T-cell (primary cell): ENCODE measurements at places on chromosomes 3 and 15.

DNA sequence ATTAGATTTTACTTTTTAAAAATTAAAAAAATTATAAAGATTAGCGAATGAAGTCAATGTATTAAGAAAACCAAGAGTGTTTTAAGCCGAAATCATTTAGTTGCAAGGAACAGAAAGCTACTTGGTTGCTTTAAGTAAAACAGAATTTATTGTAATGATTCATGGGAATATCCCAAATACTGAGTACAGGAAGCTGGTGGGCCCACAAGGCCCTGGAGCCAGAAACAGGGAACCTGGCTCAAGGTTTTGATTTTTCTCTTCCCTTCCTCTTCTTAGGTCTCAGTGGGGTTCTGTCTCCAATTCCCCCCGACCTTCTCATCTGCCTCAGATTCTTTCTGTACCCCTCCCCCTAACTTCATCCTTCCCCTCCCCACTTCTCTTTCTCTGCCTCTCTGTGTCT lies 229.0 kb downstream of the TLE3 start:
- peaks cover 4% of the 10 kb centered on the region for H3K27me3 ChIP-seq
- no peaks in the 10 kb centered on the region for H3K36me3 ChIP-seq
- no peak for DNase-seq
- H3K4me1 ChIP-seq: no peaks in the 10 kb centered on the region

- DNase-seq: no peak
- H3K36me3 ChIP-seq: no peaks in the 10 kb centered on the region
- no peak overlapping the region for H3K27ac ChIP-seq
Measured at GRCh38 chr15:71691458-71692417, 118.6 kb upstream of the NR2E3 start.

GRCh38 chr15:40424483-40425115 lies 16.2 kb upstream of the BAHD1 start:
- H3K36me3 ChIP-seq: peaks cover 2% of the 10 kb centered on the region
- no peak for DNase-seq
- no peaks in the 10 kb centered on the region for H3K4me1 ChIP-seq
- no peak overlapping the region for H3K27ac ChIP-seq
- H3K27me3 ChIP-seq: peaks cover 4% of the 10 kb centered on the region

DNA sequence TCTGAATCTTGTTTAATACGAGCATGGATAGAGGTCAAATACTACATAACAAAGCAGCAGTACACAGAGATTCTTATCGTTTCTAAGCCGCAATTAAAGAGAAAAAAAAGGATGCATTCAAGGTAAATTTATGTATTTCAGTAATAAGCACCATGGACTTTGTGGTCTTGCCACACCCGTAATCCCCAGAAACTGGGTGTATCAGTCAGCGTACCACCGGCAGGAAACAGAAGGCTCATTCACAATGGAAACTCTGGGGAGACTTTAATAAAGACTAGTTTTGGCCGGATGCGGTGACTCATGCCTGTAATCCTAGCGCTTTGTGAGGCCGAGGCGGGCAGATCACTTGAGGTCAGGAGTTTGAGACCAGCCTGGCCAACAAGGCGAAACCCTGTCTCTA lies 81.9 kb upstream of the ZNF280D start:
- no peaks in the 10 kb centered on the region for H3K4me1 ChIP-seq

DNA sequence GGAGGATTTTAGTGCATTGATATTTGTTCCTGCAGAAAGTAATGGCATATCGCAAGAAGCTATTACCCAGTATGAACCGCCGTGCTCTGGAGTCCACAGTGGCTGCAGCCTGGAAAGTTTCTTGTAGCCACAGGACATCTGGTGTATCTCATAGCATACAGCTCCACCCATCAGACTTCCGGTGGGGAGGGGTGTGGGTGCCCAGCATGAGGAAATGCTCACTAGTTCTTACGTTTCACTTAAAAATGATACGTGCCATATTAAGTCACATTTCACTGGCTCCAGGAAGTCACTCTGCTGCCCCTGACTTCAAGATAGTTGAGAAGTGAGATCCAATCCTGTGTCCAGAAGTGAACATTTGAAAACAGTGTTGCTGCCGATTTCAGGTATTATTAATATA lies 990.4 kb downstream of the GBE1 start:
- DNase-seq: no peak
- H3K36me3 ChIP-seq: no peaks in the 10 kb centered on the region
- no peaks in the 10 kb centered on the region for H3K27me3 ChIP-seq

- H3K4me3 ChIP-seq: no peak overlapping the region
- no peaks in the 10 kb centered on the region for H3K27me3 ChIP-seq
- DNase-seq: no peak
- H3K27ac ChIP-seq: no peak overlapping the region
- H3K4me1 ChIP-seq: no peaks in the 10 kb centered on the region
Measured at GRCh38 chr3:161598639-161599038, 102.0 kb downstream of the OTOL1 start.

- H3K4me3 ChIP-seq: no peak overlapping the region
- H3K4me1 ChIP-seq: no peaks in the 10 kb centered on the region
- DNase-seq: no peak
- no peaks in the 10 kb centered on the region for H3K27me3 ChIP-seq
- H3K36me3 ChIP-seq: no peaks in the 10 kb centered on the region
Measured at GRCh38 chr3:130260918-130261317, 84.6 kb upstream of the COL6A5 start.

GRCh38 chr3:129399895-129400357 lies 28.5 kb downstream of the EFCAB12 start:
- H3K27me3 ChIP-seq: no peaks in the 10 kb centered on the region
- H3K4me1 ChIP-seq: peaks cover 23% of the 10 kb centered on the region
- H3K36me3 ChIP-seq: no peaks in the 10 kb centered on the region
- DNase-seq: no peak

DNA sequence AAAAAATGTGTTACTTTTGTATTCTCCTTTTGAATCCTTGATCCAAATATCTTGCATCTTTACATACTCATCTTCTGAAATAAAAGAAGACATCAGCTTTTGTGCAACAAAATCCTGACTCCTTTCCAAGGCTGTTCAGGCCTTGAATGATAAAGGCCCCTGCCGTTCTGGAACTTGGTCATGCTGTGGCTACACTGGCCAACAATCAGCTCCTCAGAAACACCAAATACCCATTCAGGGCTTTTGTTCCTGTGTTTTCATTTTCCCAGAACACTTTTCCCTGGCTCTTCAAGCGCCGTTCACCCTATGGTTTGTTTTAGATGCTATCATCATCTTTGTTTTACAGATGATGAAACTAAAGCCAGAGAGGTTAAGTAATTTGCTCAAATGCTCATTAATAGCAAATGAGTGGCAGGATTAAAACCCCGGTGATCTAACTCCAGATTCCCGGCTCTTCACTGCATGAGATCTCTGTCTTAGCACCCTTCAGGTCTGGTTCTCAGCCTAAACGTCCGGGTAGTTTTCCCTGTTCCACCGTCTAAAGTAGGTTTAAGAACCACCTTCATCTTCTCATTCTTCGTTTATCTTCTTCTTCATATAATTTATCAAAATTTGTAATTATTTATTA lies 58.3 kb downstream of the EPHA3 start:
- no peak overlapping the region for H3K4me3 ChIP-seq
- H3K4me1 ChIP-seq: no peaks in the 10 kb centered on the region
- H3K36me3 ChIP-seq: no peaks in the 10 kb centered on the region
- no peak overlapping the region for H3K27ac ChIP-seq
- H3K27me3 ChIP-seq: no peaks in the 10 kb centered on the region

DNA sequence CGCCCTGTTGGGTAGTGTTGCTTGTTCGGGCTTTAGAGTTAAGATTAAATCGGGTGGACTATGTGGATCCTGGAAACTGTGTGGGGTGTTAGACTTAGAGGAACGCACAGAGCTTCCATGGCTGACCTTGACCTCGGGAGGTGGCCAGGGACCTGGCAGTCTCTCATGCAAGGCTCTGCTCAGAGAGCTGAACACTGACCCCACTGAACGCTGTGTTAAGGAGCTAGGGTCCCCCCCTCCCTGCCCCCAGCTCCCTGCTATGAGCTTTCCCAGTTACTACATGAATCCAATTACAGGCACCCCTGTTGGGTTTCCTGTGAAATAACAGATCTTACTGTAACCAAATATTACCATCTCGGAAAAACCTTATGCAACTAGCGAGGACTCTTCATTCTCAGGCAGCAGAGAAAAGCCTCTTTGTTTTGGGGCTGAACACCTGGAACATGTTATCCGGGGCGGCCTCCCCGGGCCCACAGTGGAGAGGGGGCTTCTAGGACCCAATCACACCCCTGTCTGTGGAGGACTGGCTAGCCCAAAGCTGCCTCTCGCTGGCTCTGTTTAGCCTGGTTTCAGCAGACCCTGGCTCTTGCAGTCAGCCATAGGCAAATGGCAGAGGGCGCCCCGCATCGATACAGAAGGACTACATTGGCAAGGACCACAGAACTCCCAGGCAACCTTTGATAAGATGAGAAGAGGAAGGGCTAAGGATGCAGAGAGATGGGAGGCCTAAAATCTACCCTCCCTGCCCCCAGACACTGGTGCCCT lies 25.8 kb upstream of the ALDH1A3 start:
- H3K27ac ChIP-seq: no peak overlapping the region
- H3K4me1 ChIP-seq: no peaks in the 10 kb centered on the region
- no peak overlapping the region for H3K4me3 ChIP-seq

DNA sequence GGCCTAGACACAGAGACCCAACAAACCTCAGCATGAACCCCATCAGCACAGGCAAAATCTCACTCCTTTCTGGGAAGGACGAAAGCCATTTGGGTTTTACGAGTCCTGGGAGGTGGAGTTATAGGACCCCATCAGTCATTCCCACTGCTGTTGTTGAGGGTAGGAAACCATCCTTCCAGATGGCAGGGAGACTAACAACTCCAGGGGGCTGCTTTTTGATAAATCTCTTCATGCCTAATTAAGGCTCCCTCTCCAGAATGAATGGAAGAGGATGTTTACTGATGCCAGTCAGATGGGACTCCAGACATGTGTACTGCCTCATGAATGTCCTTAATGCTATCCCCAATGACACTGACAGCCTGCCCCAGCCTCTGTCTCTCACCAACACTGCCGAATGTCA lies 75.3 kb downstream of the ST8SIA2 start:
- H3K36me3 ChIP-seq: no peaks in the 10 kb centered on the region
- peaks cover 19% of the 10 kb centered on the region for H3K27me3 ChIP-seq
- no peak for DNase-seq
- no peaks in the 10 kb centered on the region for H3K4me1 ChIP-seq
- H3K27ac ChIP-seq: no peak overlapping the region

GRCh38 chr3:19159966-19160635 lies 11.8 kb downstream of the KCNH8 start:
- H3K4me1 ChIP-seq: no peaks in the 10 kb centered on the region
- H3K4me3 ChIP-seq: no peak overlapping the region
- no peak for DNase-seq
- H3K36me3 ChIP-seq: no peaks in the 10 kb centered on the region
- no peak overlapping the region for H3K27ac ChIP-seq
- no peaks in the 10 kb centered on the region for H3K27me3 ChIP-seq

- no peak for DNase-seq
- H3K36me3 ChIP-seq: no peaks in the 10 kb centered on the region
- H3K4me1 ChIP-seq: no peaks in the 10 kb centered on the region
Measured at GRCh38 chr15:35775471-35775870, 229.5 kb upstream of the DPH6 start.
